ENCODE measurements at places on chromosomes 7 and 10.

GRCh38 chr10:130792096-130792845 lies 519.2 kb downstream of the TCERG1L start:
- no peak for DNase-seq

DNA sequence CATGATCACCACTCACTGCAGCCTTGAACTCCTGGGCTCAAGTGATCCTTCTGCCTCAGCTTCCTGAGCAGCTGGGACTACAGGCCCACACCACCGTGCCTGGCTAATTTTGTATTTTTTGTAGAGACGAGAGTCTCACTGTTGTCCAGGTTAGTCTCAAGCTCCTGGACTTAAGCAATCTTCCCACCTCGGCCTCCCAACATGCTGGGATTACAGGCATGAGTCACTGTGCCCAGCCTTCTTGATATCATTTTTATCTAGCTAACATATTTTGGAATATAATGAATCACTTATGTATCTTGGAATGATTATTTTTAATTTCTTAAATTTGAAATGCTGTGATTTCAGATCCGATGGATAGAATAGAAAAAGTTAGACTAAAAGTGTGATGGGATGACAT lies 18.4 kb downstream of the ARL4A start:
- no peak for DNase-seq

GRCh38 chr7:122407195-122407594 lies 102.6 kb upstream of the FEZF1 start:
- DNase-seq: no peak

DNA sequence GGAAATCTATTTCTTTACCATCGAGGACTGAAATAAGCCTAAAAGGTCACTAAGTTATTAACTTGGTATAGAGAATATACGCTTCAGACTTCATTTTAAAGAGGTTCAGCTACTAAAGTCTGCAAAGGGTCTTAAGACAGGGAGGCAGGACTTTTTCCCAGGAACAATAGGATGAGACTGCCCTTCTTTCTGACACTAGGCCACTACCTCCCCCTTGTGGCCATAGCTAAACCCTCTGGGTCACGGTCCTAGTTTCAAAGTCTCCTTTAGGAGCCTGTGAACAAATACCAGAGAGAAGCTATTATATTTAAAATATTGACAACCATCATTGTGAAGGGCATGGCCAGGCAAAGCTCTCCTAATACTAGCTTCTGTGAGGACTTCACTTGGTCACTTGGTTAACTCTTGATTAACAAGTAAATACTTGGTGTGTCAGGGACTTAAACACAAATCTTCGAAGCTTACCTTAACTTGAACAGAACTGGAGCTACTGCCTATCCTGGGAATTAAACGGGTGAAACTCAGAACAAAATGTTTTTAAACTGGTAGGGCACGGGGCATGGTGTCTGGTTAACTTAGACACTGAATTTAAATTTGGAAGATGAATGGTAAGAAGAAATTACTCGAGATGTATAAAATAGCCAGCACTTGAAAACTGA lies 75.6 kb downstream of the CCDC6 start:
- DNase-seq: peak; percentile 51

DNA sequence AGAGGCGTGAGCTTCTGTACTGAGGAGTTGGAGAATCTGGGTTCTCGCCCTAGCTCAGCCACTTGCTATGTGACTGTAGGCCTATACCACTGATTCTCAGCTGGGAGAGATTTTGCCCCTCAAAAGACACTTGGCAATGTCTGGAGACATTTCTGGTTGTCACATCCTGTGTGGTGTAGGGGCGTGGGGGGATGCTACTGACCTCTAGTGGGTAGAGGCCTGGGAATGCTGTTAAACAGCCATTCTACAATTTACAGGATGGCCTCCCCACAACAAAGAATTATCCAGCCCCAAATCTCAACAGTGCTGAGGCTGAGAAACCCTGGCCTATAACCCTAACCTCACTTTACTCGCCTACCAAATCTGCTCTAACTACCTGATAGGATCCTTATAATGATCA lies 58.8 kb upstream of the GAD2 start:
- DNase-seq: no peak

- no peak for DNase-seq
These were observed 274.1 kb upstream of the SMIM30 start for GRCh38 chr7:113392421-113392820.

GRCh38 chr7:146366938-146367337 lies 250.3 kb downstream of the CNTNAP2 start:
- DNase-seq: no peak

GRCh38 chr7:149238051-149238450 lies 1.4 kb upstream of the ZNF212 start:
- DNase-seq: peak; percentile 66

DNA sequence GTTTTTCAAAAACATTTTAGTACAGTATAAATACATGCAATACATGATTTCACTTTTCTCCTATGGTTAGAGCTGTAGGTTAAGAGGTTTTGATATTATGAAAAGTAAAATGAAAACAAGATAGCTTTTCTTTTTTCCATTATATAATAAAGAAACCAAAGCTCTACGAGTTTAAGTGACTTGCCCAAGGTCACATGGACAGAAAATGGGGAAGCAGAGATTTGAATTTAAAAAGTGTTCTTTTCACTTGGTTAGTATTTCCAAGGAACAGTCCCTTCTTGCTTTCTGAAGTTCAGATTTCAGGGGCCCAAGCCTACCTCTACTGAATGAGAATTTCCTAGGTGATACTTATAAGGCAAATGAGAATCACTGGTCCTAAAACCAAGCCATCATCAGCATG lies 13.2 kb upstream of the MAP3K8 start:
- no peak for DNase-seq

GRCh38 chr7:130329681-130330080 lies 14.9 kb upstream of the CPA5 start:
- DNase-seq: no peak

DNA sequence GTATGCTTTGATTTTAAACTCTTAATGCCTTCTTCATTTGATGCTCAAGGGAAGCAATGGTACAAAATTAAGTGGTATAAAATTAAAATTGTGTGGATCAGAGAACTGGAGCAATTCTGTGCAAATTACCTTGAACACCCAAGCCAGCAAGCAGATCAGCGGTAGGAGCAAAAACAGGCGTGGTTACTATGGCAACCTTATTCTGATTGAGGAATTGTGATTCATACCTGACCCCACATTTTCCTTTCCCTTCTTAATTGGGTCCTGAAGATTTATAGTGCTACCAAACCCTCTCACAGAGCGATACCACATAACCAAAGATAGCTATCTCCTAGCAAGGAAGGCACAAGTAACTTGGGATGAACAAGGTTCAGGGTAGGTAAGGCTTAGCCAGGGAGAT lies 72.5 kb upstream of the FZD1 start:
- DNase-seq: peak; percentile 11

GRCh38 chr7:101916876-101917275 lies 99.5 kb downstream of the CUX1 start:
- no peak for DNase-seq

DNA sequence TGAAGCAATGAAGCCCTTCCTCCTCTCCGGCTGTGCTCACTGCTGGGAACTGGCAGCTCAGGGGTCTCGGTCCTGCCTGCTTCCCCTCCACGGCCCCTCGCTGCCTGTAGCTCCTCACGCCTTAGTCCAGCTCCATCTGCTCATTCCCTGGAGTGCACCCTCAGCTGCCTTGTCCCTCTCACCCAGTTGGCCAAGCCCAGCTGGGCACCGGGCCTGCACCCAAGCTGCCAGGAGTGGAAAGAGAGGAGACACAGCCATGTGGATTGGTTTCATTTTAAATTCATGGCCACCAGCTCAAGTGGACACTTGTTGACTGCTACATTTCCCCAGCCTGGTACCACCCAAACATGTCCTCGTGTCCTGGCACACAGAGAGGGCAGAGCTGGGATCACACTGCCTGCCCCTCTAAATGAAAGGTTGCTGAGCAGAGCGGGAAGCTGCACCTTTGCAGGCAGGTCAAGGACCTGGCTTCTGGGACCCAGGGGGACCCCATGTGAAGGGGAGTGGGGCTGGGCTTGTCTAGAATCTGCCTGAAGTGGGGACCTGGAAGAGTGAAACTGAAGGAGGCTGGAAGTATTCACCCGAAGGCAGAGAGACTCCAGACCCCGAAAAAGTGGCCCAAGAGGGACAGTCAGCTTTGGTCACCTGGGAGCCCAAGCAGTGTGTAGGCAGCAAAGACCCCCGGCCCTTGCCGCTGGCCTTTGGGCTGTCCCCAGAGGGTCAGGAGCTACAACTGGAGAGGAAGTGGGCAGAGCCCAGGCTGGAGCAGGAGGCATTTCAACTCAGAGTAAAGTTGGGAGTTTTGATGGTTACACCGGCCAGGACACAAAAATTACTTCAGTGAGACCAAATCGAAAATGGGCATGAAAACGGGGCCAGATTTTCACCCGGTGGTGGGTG lies 15.0 kb upstream of the BNIP3 start:
- no peak for DNase-seq

GRCh38 chr10:63206576-63206975 lies 73.4 kb downstream of the NRBF2 start:
- no peak for DNase-seq

DNA sequence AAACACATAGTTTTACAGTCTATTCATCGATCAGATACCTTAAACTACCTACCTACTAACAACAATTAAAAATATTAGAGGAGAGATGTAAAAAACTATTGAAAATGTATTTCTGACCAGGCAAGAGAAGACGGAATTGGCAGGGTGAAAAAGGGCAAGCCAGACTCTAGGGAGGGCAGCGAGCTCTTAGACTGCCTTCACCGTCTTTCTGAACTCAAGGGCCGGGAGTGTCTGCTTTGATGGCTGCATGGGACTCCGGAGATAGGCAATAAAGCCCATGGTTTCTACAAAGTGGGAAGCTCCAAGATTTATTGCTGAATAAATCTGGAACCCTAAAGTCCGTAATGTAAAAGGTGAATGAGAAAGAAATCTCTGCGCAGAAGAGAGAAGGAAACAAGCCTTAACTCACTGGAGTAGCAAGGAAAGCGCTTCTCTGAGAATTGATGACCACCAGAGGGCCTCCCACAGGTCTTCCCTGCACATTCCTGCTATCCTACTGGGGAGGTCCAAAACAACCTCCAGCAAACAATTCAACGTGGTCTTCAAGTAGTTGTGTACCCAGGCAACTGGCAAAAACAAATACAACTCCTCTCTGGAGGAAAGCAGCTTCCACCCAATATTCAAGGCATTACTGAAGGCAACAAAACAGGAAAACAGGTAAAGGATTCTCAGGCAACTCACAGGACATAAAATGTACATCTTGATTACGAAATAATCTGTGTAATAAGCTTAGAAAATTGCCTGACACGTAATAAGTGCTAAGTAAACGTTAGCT lies 181.3 kb downstream of the SDK1 start:
- peak; percentile 67 for DNase-seq

GRCh38 chr10:65793738-65794425 lies 1132.0 kb upstream of the LRRTM3 start:
- DNase-seq: peak; percentile 42

GRCh38 chr7:81233208-81233940 lies 314.5 kb upstream of the SEMA3C start:
- DNase-seq: no peak

DNA sequence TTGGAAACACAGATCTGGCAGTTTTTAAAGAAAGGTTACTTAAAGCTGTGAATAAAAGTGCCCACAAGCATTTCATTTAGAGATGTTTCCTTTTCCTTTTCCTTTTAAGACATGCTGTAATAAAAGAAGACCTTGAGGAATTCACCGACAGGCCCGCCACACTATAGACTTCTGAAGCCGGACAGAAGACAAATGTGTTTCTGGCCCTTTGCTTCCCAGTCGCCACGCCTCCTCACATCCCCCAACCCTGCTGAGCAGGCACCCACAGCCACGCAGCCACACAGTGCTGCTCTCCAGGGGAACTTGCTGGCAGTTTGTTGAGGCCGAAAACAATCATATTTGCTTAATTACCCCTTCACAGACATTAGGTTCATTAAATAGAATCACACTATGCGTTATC lies 83.4 kb downstream of the SLC25A13 start:
- DNase-seq: no peak

GRCh38 chr7:84614821-84615501 lies 420.4 kb upstream of the SEMA3A start:
- peak; percentile 31 for DNase-seq

DNA sequence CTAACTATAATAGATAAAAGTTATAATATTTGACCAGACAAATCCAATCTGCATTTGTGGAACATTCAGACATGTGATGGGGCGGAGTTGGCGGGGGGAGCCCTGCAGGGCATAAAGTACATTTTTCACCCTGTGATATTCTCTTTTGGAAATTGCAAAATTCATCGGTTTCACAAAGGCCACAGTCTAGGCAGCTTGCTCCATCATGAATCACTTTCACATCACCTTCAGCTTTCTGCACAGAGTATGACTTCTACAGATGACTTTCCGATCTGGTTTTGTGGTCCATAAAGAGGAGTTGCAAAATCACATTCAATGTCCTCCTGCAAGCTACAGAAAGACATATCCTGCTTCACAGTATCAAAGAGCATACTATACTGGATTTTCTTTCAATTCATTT lies 51.4 kb upstream of the APBB1IP start:
- no peak for DNase-seq

GRCh38 chr7:51428217-51428887 lies 111.7 kb upstream of the COBL start:
- DNase-seq: peak; percentile 8

DNA sequence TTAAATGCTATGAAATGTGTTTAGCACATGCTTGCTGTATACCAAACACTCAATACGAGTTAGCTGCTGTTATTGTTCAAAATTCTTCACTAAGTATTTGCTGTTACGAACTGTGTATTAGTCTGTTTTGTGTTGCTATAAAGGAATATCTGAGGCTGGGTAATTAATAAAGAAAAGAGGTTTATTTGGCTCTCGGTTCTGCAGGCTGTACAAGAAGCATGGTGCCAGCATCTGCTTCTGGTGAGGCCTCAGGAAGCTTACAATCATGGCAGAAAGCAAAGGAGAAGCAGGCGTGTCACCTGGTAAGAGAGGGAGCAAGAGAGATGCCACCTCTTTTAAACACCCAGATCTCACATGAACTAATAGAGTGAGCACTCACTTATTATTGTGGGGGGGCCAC lies 1.6 kb downstream of the UBE2D4 start:
- no peak for DNase-seq

DNA sequence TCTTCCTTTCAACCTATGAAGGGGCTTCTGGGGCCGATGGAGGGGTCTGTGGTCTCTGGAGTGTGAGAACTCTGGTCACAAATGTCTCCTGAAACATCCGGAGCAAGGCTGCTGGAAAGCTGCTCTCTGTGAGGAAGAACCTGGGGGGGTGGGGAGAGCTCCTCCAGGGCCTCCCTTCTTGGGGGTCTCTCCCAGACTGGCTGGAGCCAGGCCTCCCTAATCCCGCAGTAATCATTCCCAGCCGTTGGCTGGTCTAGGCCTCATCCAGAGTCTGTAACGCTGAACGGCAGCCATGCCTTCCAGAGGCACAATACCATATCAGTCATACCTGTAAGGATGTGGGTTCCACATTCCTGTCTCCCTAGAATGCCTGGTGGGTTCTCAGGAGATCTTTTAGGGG lies 4.4 kb upstream of the LZTS2 start:
- no peak for DNase-seq

- DNase-seq: no peak
These were observed 20.3 kb upstream of the PPIA start for GRCh38 chr7:44776211-44776610.

DNA sequence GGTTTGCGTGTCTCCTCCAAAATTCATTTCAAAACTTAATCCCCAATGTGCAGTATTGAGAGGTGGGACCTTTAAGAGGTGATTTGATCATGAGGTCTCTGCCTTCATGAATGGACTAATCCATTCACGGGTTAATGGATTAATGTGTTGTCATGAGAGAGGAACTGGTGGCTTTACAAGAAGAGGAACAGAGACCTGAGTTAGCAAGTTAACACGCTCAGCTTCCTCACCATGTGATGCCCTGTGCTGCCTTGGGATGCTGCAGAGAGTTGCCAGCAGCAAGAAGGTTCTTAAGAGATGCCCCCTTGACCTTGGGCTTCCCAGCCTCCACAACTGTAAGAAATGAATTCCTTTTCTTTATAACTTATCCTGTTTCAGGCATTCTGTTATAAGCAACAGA lies 3.7 kb upstream of the TCTN3 start:
- DNase-seq: no peak
